ENCODE measurements at places on chromosomes 2 and 18. TPM values are rescaled to one million over a fixed set of nuclear protein-coding genes. Genes with fewer than 3 reads are reported as not detected.

DNA sequence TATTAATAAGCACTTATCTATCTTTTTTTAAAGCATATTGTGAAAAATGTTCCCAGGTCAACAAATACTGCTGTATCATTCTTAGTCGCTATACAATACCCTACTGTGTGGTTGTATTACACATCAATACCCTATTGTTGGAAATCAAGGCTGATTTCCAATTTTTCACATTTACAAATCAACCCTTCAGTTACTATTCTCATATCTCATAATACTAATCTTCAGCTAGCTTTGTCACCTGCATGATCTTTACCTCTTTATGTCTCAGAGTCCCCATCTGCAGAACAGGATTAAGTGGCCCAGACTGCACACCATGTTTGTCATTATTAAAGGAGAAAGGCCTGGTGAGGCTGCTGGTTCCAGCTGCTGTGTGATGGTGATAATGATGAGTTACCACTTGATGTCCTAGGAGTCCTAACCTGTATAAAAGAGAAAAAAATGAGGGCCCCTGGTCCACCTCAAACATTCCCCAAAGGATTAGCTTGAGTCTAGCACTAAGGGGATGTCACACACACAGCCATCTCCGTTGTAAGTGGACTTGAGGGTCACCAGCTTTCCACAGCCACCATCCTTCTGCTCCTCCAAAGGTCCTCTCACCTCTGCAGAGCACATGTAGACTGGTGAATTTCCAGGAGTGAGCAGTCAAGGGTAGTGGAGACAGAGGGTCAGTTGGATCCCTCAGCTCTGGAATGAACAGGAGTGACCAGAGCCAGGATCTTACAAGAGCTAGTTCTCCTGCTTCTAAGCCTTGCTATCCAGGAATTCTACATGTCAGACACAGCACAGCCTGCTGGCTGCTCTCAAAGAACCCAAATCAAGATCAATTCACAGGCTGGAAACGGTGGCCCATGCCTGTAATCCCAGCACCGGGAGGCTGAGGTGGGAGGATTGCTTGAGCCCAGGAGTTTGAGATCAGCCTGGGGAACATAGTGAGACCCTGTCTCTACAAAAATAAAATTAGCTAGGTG lies 36.0 kb upstream of the BIN1 start:
- no peak overlapping the region for H3K4me3 ChIP-seq
- H3K27ac ChIP-seq, result no peak overlapping the region
- DNase-seq, result no peak
- H3K4me1 ChIP-seq, result no peaks in the 10 kb centered on the region
- no peaks in the 10 kb centered on the region for H3K36me3 ChIP-seq

DNA sequence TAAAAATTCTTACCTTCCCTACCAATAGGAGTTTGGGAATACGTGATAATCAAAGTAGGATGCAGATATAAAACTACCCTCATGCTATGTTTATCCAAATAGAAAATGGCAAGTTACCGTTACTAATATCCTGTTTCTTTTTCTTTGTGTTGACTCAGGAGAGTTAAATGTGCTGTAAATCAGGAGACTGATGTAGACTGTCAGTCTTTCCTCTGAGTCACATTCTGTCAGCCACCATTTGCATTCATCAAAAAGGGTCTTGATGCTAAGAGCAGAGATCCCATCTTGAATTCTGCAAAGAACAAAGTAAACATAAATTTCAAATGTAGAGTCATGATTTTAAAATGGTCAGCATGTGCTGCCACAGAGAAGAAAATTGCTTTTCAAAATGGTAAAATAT lies 712.8 kb downstream of the SOCS6 start:
- H3K36me3 ChIP-seq, result no peaks in the 10 kb centered on the region
- no peaks in the 10 kb centered on the region for H3K4me1 ChIP-seq
- no peak for DNase-seq
- H3K27me3 ChIP-seq, result no peaks in the 10 kb centered on the region
- no peak overlapping the region for H3K27ac ChIP-seq
- no peak overlapping the region for H3K4me3 ChIP-seq

DNA sequence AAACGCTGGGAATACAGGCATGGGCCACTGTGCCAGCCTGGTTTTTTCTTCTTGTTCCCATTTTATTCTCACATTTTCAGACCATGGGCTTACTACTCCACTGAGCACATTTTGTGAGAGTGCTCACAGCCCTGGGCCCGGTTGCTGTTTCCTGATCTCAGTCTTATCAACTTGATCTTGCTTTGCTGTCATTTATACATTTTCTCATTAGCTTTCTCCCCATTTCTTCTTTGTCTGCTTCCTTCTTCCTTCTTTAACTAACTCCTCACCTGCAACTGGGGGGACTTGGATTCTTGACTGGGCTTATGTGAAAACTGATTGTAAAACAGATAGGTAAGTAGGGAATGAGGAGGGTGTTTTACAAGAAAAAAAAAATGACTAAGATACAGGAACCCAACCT lies 117.3 kb downstream of the PLB1 start:
- H3K36me3 ChIP-seq, result no peaks in the 10 kb centered on the region
- H3K4me1 ChIP-seq, result no peaks in the 10 kb centered on the region
- no peaks in the 10 kb centered on the region for H3K27me3 ChIP-seq
- H3K27ac ChIP-seq, result no peak overlapping the region
- no peak for DNase-seq
- no peak overlapping the region for H3K4me3 ChIP-seq

NPPC gene
- not detected for total RNA-seq

DNA sequence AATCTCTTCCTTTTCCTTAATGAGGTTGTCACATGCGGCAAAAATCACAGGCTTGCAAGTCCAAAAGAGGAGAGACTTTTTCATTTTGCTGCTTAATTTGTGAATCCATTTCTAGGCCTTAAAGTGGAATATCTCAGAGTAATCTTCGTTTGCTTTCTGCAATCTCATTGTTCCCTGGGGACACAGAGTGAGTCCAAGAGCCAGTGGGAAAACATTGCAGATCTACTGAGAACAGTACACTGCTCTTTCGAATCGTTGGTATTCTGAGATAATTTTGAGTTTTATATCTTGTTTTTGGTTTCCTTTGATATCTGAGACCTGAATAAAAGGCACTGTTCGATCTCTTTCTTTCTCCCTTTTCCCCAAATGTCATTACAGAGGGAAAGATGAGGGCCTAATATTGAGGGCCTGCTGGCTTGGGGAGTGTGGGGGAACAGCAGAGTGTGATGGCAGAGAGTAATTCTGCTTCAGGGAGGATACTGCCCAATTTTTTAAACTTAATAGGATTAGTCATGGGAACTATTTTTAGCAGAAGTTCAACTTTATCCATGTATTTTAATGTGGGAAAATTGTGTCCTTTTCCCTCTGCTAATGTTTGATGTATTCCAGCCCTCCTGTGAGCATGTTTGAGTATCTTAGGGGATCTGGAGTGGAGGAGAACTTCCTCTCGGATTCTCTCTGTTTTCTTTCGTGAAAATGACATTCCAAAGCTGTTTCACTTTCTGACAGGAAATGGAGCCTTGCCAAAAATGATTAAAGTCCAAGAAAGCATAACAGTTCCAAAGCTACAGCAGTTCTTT lies 418.2 kb upstream of the ZEB2 start:
- no peaks in the 10 kb centered on the region for H3K36me3 ChIP-seq
- H3K27ac ChIP-seq, result peak overlapping the region; percentile 55
- no peaks in the 10 kb centered on the region for H3K27me3 ChIP-seq
- H3K4me1 ChIP-seq, result peaks cover 4% of the 10 kb centered on the region
- no peak overlapping the region for H3K4me3 ChIP-seq
- DNase-seq, result no peak

Measured in transverse colon (tissue), 4 donors.